ENCODE measurements at places on chromosomes 1 and 21.

DNA sequence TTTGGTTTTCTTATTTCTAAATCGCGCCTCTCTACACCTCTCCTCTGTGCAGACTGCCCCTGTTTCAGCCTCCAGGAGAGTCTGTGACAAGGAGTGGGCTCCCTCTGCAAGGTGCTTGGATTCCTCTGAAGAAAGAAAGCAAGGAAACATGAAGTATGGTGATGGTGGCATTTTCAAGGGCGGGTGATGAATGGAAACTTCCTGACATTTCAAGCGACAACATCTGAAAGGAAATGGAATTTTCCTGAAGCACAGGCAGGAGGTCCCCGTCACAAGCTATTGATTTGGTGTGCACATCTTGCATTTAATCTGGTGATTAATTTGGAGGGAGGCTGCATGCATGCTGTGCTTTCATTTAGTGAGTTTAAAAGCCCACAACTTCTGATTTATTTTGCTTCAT is 164.6 kb upstream of the FGGY start:
- DNase-seq: no peak

DNA sequence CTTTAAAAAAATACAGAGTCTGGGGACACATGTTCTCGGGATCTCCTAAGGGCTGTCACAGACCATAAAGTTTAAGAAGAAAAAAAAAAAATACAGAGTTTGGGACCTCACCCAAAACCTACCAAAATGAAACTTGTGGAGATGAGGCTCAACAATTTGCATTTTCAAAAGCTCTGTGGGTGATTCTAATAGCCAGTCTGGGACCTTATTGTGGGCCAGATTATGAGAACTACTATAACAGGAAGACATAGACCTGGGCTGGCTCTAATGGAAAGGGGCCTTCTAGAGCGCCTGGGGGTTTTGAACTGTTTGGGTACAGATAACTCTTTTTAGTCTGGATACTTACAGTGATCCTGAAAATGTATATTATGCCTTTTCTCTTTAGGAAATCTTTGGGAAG is 69.1 kb downstream of the LAMC1 start:
- DNase-seq: no peak

DNA sequence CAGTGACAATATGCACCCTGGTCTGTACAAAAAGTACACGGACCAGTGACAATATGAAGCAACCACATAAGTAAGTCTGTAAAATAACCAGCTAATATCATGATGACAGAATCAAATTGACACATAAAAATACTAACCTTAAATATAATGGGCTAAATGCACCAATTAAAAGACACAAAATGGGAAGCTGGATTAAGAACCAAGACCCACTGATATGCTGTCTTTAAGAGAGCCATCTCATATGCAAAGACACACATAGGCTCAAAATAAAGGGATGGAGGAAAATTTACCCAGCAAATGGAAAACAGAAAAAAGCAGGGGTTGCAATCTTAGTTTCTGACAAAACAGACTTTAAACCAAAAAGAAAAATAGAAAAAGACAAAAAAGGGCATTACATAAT is 70.4 kb upstream of the VCAM1 start:
- no peak for DNase-seq

DNA sequence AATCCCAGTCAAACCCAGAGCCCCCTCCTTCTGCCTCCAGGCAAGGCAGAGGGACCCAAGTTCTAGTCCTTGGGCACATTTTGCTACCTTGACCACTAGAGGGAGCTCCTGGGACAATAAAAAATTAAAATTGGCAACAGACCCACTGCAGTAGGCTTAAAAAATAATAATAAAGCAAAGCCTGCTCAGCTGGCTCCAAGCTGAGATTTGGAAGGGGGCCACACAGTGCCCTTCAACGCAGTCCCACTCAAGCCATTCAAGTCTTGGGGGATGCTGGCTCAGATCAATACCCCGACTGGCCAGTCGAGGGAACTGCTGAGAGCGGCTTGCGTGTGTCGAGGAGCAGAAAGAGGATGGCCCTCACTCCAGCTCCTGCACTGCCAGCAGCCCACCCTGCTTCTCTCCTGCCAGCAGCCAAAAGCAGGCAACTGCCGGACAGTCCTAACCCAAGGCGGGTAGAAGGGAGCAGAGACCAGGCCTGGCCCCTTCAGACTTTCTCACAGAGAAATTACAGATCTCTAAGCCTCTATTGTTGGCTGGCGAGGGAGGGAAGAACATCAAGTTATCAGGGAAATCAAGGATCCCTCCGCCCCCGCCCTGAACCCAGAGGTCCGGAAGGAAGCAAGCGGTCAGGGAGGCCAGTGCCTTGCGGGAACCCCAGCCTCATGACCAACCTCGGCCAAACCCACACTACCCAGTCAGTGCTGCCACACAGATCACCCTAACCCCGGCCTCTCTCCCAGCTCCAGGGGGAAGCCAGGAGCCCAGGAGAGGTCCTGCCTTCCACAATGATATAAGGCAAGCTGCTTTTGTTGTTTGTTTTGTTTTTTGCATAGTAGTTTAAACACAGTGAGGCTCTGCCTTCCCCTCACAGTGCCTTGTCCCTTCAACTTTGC is 4.9 kb upstream of the ALDH4A1 start:
- no peak for DNase-seq

GRCh38 chr1:2587071-2587859 is 688 bp downstream of the PRXL2B start:
- no peak for DNase-seq

GRCh38 chr21:14312871-14313270 is 70.1 kb downstream of the HSPA13 start:
- DNase-seq: no peak

DNA sequence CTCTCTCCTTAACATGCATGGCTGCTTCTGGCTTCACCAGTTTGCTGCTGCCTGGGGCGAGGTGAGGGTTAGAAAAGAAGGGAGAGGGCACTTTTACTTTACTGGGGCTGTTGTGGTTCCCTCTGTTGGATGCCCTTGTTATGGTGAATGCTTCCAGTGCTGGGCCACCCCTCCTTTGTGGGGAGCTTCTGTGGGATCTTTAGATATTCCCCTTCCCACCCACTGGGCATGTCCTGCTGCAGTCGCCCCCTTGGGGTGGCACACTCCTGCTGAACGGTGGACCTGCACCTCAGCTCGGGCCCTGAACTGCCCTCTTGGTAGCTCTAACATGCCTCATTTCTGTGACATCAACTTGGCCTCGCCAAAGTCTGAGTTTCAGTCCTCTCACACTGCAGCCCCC is 6.0 kb downstream of the TNN start:
- no peak for DNase-seq

GRCh38 chr1:68211761-68212380 is 20.5 kb downstream of the WLS start:
- DNase-seq: no peak

DNA sequence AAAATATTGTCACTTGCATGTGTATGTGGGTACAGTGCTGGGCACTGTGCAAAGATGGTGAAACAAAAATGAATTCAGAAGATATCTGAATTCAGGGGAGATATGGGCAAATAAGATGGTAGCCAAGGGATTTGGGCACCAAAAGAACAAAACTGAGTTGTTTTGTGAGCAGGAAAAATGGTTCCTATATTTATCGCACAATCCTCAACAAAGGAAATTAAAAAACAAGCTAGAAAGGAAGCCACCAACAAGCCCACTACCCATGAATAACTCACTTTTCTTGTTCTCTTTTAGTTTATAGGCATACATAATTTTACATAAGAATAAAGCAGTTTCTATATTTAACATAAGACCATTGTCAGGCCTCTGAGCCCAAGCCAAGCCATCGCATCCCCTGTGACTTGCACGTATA is 40.7 kb upstream of the VASH2 start:
- no peak for DNase-seq

Data from stimulated activated CD8-positive, alpha-beta memory T cell treated with anti-CD3 and anti-CD28 coated beads, Interleukin-4, amount 100 ng/mL, for 1 hour (primary cell).